Activated CD4-positive, alpha-beta T cell treated with anti-CD3 and anti-CD28 coated beads, Interleukin-2, amount 10 ng/mL, durations not matched to agents 7 days and 5 days (primary cell): ENCODE measurements at places on chromosomes 4 and X. TPM values are rescaled to one million over a fixed set of nuclear protein-coding genes. Genes with fewer than 3 reads are reported as not detected.

Gene GYPB
- total RNA-seq = not detected

Gene GASK1B
- not detected for total RNA-seq

Gene AKAP14
- total RNA-seq = not detected

- no peaks in the 10 kb centered on the region for H3K36me3 ChIP-seq
- no peak overlapping the region for H3K27ac ChIP-seq
- no peaks in the 10 kb centered on the region for H3K4me1 ChIP-seq
These were observed 48.1 kb downstream of the WWC2 start for GRCh38 chr4:183147196-183147595.

DNA sequence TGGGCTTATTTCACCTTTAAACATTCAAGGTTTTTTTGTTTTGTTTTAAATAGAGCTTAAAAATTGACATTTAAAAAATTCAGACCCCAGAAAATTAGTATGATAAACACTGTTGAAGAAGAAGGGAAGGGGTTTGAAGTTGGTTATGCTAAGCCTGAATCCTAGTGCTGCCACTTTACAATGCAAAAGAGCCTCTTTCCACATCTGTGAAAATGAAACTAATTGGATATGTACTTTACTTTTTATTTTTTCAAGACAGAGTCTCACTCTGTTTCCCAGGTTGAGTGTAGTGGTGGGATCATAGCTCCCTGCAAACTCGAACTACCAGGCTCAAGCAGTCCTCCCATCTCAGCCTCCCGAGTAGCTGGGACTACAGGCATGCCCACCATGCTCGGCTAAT, 41.8 kb downstream of the FIP1L1 start:
- peaks cover 2% of the 10 kb centered on the region for H3K4me1 ChIP-seq
- no peaks in the 10 kb centered on the region for H3K27me3 ChIP-seq
- peaks cover 22% of the 10 kb centered on the region for H3K36me3 ChIP-seq

Gene EMCN
- total RNA-seq = not detected

- DNase-seq = no peak
- no peak overlapping the region for H3K4me3 ChIP-seq
- no peak overlapping the region for H3K27ac ChIP-seq
These were observed 44.9 kb downstream of the SPANXN1 start for GRCh38 chrX:145292218-145292617.

DNA sequence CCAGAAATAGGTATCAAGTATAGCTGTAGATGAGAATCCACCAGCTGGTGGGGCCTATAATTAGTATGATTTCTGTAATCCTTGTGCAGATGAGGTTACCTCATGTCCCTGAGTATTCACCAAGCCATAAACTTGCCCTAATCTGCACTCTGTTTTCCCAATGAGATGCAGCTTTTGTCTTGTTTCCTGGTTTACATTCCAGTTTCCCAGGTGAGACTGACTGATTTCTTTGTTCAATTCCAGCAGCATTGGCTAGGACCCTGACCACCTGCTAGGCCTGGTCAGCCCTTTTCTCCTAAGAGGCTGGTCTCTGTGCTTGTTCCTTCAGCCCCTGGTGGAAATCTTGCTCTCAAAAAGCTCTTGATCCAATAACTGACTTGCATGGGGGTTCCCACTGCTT, 44.6 kb downstream of the GABRB1 start:
- no peaks in the 10 kb centered on the region for H3K27me3 ChIP-seq
- no peak overlapping the region for H3K4me3 ChIP-seq
- H3K36me3 ChIP-seq = no peaks in the 10 kb centered on the region
- H3K27ac ChIP-seq = no peak overlapping the region
- H3K4me1 ChIP-seq = no peaks in the 10 kb centered on the region

- H3K4me3 ChIP-seq = no peak overlapping the region
- H3K27me3 ChIP-seq = no peaks in the 10 kb centered on the region
- no peak for DNase-seq
- H3K27ac ChIP-seq = no peak overlapping the region
- no peaks in the 10 kb centered on the region for H3K4me1 ChIP-seq
- H3K36me3 ChIP-seq = no peaks in the 10 kb centered on the region
These were observed 1618.0 kb upstream of the PCDH10 start for GRCh38 chr4:131531087-131531486.

- no peaks in the 10 kb centered on the region for H3K4me1 ChIP-seq
- H3K36me3 ChIP-seq = no peaks in the 10 kb centered on the region
- H3K27ac ChIP-seq = no peak overlapping the region
- no peak for DNase-seq
- H3K4me3 ChIP-seq = no peak overlapping the region
These were observed 131.3 kb downstream of the SLC7A11 start for GRCh38 chr4:138110815-138111214.

DNA sequence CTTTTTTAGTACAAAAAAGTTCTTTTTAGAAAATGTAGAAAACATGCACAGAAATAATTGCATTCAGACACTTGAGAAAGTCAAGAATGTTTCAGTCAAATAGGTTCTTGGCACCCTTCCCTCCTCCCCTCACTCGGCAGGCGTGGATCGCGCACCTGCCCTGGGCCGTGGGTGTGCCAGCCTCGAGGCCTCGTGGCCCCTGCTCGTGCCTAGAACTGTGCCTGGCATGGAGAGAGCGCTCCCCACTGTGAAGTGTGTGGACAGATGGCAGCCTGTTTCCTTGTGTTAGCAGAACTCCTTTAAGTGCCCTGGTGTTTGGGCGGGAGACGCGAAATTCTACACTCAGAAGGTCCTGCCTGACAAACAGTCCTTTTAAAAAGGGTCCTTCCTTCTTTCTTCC, 14.7 kb downstream of the RGS12 start:
- H3K4me1 ChIP-seq = peaks cover 36% of the 10 kb centered on the region
- DNase-seq = no peak
- no peak overlapping the region for H3K4me3 ChIP-seq
- H3K27me3 ChIP-seq = peaks cover 10% of the 10 kb centered on the region

DNA sequence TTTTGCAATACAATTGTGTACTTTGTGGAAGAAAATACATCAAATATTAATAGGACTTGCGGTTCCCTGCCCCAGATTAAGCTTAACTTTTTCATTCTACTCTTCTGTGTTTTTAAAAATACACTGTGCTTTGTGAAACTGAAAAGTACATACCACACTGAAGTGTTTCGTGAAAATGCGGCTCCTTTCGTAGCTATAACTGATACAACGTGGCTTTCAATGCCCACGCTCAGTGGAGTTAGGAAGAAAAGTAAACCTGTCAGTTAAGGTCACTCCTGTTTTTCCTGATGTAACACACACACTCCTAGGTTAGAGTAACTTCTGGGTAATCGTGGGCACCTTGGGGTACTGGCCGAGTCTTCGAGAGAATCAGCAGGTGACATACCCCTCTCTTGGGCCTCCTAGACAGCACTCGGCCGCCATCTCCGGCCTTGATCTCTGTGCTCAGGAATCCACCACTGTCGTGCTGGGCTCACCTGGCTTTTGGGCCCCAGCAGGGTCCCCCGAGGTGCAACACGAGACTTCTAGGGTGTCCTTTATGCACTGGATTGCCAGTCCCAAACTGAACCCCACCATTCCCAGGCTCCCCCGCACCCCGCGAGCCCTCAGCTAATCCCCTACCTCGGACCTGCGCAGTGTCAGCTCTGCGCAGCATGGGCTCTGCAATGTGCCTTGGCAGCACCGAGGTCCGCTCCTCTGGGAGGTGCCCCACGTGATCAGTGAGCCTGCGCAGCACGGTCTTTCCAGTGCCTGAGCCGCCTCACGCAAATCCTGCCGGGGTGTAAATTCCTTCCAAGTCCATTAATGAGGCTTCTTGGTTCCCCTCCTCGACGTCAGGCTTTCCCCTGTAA, 162.6 kb upstream of the INTU start:
- no peak overlapping the region for H3K27ac ChIP-seq
- no peak overlapping the region for H3K4me3 ChIP-seq
- H3K4me1 ChIP-seq = no peaks in the 10 kb centered on the region
- H3K36me3 ChIP-seq = no peaks in the 10 kb centered on the region
- DNase-seq = no peak

Gene EPGN
- 0.23 TPM for total RNA-seq

DNA sequence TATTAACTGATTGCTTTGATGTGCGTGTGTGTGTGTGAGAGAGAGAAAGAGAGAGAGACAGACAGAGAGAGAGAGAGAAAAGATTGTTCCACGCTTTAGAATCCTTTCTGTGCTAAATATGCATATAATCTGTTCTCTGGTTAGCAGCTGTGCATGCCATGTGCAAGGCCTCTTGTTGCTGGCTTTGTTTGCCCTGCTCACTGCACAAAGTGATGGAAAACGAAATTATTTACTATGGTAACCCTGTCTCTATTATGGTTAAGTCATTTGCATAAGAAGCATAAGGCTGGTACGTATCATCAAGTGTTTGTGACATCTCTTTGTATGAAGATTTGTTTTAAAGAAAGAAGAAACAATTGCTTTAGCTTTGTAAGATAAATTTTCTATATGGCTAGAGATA, 190.2 kb upstream of the POF1B start:
- no peak overlapping the region for H3K4me3 ChIP-seq
- no peaks in the 10 kb centered on the region for H3K36me3 ChIP-seq
- no peaks in the 10 kb centered on the region for H3K4me1 ChIP-seq
- no peaks in the 10 kb centered on the region for H3K27me3 ChIP-seq
- DNase-seq = no peak

Gene SERTM2
- total RNA-seq = not detected

Gene CENPVL1
- not detected for total RNA-seq
